K562 (cell line): ENCODE measurements at places on chromosomes 6 and 20. TPM values are rescaled to one million over a fixed set of nuclear protein-coding genes. Genes with fewer than 3 reads are reported as not detected.
A peak's percentile ranks its signal among the peaks of the same experiment; 100 is the strongest.

DNA sequence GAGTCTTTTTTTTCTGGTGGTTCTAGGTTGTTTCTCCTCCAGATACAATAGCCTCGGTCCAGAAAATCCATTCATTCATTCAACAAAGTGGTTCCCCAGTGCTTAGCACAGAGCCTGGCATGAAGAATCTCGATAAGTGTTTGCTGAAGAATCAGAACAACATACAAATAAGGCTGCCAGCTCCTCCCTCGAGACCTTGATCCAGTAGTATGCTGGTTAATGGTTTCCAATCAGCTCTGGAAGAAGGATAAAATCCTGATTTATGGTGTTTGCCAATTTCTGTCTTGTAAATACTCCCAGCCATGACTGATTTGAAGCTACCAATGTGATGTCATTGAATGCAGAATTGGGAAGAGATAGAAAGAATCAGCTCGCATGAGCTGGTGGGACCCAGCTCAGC lies 3.3 kb downstream of the HSPA12B start:
- H3K36me3 ChIP-seq = no peaks in the 10 kb centered on the region
- H3K4me1 ChIP-seq = peaks cover 3% of the 10 kb centered on the region; the same call in 1 of the 3 replicates
- no peak overlapping the region for H3K27ac ChIP-seq
- no peak for DNase-seq
- no peak overlapping the region for H3K4me3 ChIP-seq

- H3K27me3 ChIP-seq = no peaks in the 10 kb centered on the region
- H3K4me1 ChIP-seq = peaks cover 30% of the 10 kb centered on the region
- peak; percentile 37 for DNase-seq
- no peak overlapping the region for H3K27ac ChIP-seq
Observed at GRCh38 chr6:150254770-150255169, 111.9 kb downstream of the PPP1R14C start.

- H3K27ac ChIP-seq = no peak overlapping the region
- H3K36me3 ChIP-seq = no peaks in the 10 kb centered on the region
- peaks cover 63% of the 10 kb centered on the region for H3K27me3 ChIP-seq
- peaks cover 4% of the 10 kb centered on the region; the same call in 2 of the 3 replicates for H3K4me1 ChIP-seq
Observed at GRCh38 chr6:151351146-151351700, 40.1 kb downstream of the ZBTB2 start.

CYB5R4 gene
- total RNA-seq = 22.4 and 24.2 TPM in 2 replicates
